ENCODE measurements at places on chromosomes 5 and 9.

DNA sequence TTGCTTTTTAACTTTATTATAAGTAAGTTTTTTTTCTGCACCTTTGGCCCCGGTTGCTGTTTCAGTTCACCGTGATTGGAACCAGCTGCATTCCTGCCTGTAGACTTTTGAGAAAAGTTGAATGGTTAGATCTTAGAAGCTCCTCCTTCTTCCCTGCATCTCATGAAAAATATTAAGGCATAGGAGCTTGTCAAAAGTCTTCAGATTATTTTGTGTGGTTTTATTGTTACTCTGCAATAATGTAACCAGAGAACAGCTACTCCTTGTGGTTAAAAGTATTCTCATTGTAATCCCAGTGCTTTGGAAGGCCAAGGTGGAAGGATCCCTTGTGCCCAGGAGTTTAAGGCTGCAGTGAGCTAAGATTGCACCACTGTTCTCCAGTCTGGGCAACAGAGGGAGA lies 3.3 kb upstream of the SLC2A8 start:
- DNase-seq = no peak

DNA sequence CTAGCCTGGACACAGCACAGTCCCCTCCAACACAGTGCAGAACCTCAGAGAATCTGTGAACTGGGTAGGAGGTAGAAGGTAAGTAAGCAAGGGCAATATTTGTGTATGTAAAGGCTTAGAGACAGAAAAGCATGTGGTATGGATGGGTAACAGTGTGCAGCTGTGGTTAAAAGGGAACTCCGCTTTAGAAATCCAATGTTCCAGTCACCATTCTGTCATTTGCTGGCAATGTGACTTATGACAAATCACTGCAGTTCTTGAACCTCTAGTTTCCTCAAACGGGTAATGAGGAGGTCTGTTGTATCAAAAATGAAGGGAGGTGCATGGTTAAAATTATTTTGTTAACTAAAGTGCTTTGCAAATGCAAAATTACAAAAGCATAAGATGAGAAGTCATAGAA lies 125.5 kb upstream of the IFNE start:
- no peak for DNase-seq

- DNase-seq = no peak
Measured at GRCh38 chr9:124038239-124038638, 26.7 kb downstream of the LHX2 start.

DNA sequence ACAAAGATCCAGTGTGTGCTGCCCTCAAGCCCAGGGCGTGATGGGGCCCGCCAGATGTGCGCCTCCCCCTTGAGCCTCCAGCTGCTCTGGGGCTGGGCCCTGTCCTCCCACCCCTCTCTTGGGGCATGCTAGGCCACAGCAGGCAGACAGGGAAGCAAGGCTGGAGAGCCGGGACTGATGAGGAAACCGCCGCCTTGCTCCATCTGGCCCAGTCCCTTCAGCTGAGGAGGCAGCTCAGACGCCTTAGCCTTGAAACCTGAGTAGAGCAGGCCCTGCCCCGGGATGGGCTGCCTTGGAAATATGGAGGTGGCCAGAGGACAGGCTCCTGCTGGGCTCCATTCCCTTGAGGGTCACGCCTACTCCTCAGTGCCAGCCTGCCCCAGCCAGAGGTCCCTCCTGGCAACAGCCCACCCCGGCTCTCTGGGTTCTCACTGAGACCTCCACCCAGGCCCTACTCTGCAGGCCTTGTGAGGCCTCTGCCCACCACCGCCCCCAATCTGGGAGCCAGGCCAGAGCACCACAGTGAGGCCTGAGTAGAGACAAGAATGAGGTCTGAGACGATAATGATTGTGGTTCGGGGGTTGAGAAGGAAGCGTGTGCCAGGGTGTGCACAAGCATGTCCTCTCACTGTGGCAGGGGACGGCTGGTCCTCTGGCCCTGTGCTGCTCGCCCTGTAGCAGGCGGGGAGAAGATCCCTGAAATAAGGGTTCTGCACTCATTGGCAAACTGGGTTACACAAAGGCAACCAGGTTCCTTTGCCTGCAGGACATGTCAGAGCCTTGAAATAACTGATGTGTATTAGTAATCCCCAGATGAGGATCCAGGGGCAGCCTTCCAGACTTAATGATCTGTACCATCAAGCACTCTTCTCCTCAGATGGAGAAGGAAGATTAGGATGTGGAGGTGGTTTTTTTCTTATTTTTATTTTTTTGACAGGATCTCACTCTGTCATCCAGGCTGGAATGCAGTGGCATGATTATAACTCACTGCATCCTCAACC lies 30.9 kb downstream of the CXXC5 start:
- no peak for DNase-seq

DNA sequence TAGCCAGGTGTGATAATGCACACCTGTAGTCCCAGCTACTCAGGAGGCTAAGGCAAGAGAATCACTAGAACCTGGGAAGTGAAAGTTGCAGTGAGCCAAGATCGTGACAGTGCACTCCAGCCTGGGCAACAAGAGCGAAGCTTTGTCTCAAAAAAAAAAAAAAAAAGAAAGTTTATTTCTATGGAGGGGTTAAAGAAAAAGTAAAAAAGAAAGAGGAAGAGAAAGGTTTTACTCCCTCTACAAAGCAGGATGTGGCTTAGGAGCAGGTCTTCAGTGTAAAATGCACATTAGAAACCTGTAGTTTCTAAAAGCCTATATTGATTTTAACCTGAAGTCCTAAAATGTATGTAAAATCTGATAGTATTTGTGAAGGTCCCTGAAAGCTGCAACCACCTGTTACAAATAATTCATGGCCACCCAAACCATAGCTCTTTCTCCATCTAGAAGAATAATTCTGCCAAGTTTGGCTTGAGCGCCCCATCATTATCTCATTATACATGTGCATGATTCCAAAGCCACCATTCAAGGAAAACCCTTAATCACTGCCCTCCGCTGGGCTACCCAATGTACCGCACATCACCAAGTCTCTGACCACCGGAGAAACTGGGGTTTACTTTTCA lies 3.4 kb downstream of the FNBP1 start:
- DNase-seq = no peak

DNA sequence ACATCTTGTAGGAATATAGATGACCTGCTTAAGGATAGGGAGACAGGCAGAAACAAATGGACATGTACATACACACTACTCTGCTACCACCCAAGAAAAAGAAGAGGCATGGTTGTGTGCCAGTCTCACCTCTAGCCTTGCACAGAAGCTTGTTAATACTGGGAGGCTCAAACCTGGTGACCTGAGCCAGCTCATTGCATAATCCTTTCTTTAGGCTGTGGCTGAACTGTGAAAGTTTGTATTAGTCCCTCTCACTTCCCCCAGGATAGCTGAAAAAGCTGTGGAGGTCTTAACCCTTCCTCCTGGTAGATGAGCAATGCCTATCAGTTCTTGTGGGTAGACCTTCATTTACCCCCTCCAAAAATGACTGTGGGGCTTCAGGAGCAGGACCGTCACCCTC lies 28.7 kb downstream of the TPD52L3 start:
- DNase-seq = no peak

DNA sequence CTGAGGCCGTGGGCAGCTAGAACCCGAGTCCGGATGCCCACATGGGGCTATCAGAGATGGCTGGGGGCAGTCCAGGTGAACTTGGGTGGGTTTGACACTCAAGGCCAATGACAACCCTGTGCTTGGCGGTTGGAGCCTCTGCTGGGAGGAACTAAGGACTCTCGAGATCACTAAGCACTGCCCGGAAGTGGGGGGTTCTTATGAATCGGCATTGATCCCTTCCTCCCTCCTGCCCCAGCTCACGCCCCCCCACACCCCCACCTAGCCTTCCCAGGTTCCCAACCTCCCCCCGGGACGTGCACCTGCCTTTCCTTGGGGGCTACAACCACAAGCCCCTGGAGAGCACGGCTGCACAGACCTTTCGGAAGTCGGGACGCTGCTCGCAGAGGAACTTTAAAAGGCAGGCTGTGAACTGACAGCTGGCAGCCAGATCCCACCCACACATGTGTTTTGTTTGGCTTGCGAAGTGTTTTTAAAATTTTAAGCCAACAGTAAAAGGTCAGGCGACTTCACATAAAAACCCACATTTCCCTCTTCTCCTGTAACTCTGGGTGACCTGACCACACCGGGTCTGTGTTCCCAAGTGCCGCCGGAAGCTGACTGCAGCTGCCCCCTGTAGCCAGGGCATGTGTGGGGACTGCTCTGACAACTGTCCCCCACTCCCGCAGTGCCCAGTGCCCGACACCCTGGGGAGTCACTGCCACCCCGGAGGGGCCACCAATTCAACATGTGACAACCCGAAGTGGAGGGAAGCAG lies 5.1 kb upstream of the RALGDS start:
- no peak for DNase-seq

DNA sequence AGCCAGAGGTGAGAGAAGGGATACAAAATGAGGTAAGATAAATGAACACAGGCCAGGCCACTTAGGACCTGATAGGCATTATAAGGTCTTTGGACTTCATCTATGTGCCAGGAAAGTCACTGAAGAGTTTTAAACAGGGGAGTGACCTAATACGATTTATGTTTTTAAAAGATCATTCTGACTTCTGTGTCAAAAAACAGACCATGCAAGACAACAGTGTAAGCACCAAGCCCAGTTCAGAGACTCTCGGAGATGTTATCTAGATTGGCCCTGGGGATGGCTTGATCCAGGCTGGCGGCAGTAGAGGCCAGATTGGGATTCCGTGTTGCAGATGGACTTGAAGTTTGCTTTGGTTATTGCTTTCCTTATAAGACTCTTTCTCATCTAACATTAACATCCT lies 43.0 kb upstream of the DPYSL3 start:
- DNase-seq = no peak

GRCh38 chr5:34775886-34776285 lies 63.1 kb upstream of the TTC23L start:
- no peak for DNase-seq

DNA sequence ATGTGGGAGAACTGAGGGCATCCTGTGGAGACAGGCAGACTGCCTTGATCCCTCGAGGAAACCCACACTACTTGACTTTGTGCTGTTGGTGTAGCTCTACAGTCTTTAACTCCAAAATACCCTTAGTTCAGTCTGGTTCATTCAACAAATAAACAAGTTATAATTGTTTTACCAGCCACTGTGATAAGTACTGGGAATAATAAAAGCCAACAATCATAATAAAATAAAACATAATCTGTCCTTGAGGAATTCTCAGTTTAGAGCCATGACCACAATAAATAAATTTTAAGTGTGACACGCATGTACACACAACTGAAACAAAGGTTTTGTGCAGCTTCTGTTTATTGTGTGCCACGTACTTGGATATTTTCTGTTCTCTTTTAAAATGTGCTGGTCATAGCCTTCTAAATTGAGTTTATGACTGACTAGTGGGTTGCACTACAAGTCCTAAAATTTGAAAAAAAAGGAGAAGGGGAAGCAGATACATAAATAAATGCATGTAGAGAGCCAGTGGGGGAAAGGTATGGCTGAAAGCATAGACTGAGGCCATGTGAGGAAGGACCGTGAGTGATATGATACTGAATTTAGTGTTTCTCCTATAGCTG lies 6.2 kb upstream of the SCAMP1 start:
- no peak for DNase-seq

DNA sequence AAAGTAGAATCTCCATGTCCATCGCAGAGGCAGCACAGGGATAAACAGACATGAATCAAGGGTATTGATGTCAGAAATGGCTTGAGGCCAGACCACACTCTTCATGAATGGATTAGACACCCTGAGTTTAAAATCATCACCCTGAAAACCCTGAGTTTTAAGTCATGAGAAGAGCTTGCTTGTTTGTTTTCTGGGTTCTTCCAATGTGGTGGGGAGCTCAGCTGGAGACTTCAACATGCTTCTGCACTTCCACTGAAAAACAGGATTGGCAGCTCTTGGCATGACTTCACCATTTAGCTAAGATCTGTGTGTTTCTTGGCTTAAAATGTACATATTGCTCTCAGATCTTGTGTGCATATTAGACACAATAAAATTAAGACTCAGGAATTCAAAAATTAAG lies 9.8 kb downstream of the GCNT4 start:
- DNase-seq = no peak

DNA sequence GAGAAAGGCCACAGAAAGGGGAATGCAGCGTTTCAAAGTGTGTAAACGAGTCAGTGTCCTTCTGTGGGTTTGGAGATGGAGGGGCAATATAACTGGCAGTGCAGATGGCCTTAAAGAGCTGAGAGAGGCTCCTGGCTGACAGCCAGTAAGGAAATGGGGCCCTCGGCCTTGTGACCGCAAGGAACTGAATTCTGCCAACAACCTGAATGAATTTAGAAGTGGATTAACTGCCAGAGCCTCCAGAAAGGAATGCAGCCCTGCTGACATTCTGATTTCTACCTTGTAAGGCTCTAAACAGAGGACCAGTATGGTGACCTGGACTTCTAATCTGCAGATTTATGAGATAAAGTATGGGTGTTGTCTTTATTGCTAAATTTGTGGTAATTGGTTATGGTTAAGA lies 17.5 kb upstream of the NREP start:
- DNase-seq = no peak

GRCh38 chr9:88458716-88459465 lies 70.6 kb downstream of the SPIN1 start:
- DNase-seq = no peak

GRCh38 chr9:83960991-83961390 lies 19.0 kb downstream of the HNRNPK start:
- no peak for DNase-seq

DNA sequence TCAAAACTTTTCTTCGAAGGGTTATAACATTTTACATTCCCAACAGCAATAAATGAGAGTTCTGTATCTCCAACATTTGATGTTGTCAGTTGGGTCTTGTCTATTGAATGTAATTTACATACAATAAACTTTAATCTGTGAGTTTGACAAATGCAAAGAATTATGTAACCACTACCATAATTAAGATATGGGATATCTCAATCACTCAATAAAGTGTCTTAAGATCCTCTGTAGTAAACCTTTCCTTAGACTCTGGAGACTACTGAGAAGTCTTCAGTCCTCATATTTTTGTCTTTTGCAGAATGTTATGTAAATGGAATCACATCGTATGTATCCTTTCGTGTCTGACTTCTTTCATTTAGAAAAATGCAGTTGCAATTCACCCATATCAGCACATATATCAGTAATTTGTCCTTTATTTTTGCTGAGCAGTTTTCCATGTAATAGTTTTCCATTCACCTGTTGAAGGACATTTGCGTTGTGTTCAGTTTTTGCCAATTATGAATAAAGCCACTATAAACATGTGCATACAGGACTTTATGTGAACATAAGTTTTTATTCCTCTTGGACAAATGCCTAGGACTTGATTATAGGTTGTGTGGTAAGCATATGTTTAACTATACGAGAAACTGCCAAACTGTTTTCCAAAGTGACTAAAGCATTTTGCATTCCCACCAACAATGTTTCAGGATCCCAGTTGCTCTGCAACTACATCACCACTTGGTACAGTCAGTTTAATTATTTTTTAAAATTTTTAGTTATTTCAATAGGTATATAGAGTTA lies 784.6 kb upstream of the ZNF608 start:
- DNase-seq = no peak

GRCh38 chr5:143729334-143729946 lies 82.5 kb upstream of the HMHB1 start:
- no peak for DNase-seq

GRCh38 chr5:177222269-177222668 lies 81.2 kb downstream of the RAB24 start:
- no peak for DNase-seq

- DNase-seq = no peak
Measured at GRCh38 chr5:142325725-142326479, 1.1 kb upstream of the SPRY4 start.
